ENCODE measurements at places on chromosomes 2 and 18.

DNA sequence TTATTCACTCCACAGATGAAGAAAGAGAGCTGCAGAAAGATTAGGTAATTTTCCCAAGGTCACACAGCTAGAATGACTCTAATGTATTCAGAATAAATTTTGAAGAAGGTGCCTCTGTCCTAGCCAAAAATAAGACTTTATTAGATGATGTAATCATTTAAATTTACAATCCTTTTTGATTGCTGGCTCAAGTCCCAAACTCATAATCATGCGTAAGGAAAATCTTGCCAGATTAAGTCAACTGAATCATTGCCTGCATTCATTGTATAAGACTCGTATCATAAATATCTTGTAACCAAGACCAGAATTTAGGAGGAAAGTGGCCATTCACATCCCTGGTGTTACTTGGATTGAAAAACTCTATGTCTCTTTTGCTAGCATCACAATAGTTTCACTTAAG, 53.1 kb upstream of the STK39 start:
- DNase-seq = no peak

DNA sequence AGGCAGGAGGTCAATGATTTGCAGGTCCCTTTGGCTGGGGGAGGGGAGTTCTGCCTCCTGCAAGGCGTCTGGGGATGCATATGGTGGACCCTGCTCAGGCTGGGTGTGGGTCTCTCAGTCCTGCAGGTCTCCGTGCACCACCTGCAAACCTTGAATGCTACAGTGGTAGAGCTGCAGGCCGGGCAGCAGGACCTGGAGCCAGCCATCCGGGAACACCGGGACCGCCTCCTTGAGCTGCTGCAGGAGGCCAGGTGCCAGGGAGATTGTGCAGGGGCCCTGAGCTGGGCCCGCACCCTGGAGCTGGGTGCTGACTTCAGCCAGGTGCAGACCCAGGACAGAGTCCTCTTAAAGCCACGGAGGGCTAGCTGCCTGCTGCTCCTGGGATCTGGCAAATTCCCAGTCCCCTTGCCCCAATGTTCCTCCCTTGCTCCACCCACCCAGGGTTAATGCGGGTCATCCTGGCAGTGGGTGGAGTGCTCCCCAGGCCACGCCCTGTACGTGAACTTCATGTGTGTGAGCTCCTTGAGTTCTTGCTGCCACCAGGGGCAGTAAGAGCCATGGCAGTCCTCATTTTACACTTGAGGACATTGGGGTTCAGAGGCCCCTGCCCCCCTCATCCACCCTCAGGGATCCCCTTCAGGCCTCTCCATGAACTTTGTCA, 3.1 kb downstream of the PROM2 start:
- DNase-seq = peak; percentile 14

DNA sequence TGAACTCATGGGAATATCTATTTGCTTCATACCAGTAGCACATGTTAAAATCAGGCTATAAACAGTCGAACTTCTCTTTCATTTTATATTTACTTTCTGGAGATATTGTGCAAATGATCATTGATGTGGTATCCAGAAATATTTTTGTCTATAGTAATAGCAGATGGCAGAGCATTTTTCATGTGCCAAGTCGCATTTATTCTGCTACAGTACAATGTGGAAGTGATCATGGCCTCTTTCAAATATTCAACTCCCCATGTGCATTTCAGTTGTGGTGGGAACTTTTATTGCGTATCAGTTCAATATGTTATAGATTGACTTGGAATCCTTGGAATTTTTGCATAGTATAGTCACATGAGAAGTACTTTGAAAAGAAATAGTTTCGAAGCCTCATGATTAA, 57.4 kb downstream of the RHBDD1 start:
- DNase-seq = no peak

GRCh38 chr2:10303694-10304378, 1.1 kb downstream of the HPCAL1 start:
- peak; percentile 50 for DNase-seq

- no peak for DNase-seq
Measured at GRCh38 chr2:120231974-120232635, 8.9 kb upstream of the TMEM185B start.

- no peak for DNase-seq
Measured at GRCh38 chr2:169114056-169114455, 44.7 kb downstream of the DHRS9 start.

DNA sequence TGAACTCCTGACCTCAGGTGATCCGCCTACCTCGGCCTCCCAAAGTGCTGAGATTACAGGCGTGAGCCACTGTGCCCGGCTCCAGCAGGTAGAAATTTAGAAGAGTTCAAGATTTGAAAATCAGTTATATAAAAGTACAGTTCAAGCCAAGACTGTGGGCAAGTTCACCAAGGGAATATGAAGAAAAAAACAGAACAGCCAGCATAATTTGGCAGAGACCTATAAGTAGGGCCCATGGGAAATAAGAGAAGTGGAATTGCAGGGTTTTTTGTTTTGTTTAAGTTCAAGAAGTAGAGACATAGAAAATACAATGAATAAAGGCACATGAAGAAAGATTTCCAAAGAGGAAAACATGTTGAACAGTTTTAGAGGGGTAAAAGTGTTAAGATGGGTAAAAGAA, 57.9 kb downstream of the BAZ2B start:
- DNase-seq = no peak

DNA sequence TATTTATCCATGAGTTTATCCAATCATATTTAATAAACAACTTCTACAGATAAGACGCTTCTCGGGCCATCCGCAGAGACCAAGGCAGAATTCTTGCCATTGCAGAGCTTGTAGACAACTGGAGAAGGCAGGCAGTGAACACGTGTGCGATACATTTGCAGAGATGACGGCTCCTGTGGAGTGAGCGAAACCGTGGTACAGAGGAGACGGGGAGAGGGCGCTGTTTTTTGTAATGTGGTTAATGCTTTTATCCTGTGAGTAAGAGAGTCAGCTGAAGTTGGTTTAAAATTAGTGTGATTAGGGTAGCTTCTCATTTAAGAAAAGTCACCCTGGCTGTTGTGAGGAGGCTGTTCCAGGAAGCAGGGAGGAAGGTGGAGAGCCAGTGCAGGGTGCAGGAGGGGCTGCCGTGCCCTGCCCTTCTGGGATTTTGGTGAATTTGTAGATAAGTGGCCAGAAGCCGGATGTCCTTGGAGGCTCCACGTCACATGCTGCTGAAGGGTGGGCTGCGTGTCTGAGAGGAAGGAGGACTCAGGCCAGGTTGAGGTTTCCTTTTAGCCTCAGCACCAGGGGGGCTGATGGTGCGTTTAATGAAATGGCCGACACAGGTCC, 151.4 kb downstream of the SNTG2 start:
- no peak for DNase-seq

- DNase-seq = no peak
Measured at GRCh38 chr2:176409671-176410070, 140.4 kb downstream of the MTX2 start.

GRCh38 chr2:226690461-226691024, 109.1 kb downstream of the IRS1 start:
- no peak for DNase-seq

GRCh38 chr2:25597881-25598280, 75.5 kb downstream of the DTNB start:
- no peak for DNase-seq

DNA sequence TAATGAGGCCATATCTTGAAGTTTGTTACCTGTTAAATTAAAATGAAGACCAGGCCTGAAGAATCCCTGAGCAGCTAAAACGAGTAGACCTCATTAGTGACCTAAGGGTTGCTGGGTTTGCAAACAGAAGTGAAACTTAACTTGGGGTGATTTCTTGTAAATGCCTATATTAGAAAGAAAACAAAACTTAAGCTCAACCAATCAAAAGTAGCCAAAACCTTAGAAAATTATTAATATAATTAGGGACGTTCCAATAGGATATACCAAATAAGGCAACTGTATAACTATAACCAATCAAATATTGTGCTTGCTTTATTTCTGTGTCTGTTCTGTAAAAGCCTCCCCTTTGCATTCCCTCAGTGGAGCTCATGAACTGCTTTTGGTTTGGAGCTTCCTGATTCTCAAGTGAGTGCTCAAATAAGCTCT, 137.9 kb upstream of the VRK2 start:
- DNase-seq = no peak

DNA sequence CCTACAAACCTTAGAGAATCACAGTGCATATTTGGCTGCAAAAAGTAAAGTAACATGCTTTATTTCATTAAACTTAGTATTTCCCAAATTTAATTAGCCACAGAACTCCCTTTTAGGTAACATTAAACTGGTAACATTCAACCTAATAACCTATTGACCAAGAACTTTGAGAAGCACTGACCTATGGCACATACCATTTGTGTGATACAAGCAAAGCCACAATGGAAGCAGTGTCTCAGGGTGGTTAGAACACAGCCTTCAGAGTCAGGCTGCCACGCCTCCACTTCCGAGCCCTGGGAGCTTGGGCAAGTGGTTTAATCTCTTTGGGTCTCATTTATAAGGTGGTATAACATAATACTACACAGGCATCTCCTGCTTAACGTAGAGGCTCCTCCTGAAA, 301.4 kb downstream of the PDE11A start:
- DNase-seq = no peak

GRCh38 chr2:9003366-9003615, 193 bp downstream of the MBOAT2 start:
- DNase-seq = no peak

DNA sequence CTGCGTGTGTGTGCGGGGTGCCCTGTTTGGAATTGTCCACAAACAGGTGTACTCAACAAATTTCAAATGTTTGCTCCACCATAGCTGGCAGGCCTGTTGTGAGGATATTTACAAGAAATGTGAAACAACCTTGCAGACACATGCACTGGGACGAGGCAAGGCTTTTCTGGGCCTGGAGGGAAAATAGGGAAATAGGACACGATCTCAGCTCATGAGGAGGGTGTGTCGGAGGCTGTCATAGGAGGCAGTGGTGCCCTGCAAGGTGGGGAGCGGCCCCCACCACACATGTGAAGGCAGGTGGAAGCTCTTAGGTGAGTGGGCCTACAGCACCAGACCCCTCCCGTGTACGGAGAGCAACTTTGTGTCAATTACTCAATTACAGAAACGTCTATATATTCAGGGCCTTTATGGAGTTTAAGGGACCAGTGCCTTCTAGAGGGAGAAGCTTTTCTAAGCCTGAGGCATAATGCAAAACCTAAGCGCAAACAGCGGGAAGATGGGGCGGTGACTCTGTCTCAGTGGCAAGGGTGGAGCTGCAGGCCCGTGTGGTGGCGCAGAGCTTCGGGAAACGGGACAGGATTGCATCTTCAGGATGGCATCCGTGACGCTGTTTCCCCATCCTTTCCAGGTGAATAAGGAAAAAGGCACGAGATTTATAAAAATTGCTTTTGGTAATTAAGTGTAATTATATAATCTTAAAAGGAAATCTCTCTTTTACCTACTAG, 48.0 kb downstream of the RNF144A start:
- no peak for DNase-seq

GRCh38 chr2:226984750-226985582, 149.1 kb downstream of the RHBDD1 start:
- DNase-seq = no peak

DNA sequence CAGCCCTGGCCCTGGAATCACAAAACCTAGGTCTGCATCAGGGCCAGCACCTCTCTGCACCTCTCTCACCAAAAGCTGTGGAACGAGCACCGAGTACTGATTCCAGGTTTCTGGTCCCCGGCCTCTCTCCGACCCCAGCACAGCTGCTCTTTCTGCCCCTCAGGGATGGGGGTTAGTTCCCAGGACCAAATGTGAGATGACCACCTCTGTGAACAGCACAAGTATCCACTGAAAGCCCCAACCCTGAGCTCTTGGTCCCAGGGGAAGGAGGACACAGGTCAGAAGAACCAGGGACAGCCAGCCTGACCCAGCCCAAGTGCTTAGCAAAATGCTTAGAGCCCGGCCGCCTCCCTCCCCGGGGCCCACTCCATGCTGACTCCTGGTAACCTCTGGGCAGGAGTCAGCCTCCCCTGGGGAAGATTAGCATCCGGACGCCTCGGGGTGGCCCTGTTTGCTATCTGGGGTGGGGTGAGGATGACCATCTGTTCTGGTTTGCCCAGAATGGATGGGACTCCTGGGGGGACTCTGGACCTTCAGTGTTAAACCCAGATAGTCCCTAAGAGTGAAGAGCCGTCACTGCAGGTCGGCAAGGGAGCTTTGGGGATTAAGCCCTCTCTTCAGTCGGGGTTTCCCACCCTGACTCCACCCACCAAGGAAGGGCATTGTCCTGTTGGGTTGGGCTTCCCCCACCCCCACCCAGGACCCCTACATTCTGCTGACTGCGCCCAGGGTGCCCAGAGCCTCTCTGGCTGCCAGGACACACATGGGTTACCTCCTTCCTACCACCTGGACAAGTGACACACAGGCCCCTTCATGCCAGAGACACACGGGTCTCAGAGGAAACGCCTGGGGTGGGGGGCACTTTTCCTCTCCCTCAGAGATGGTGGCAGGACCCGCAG, 9.4 kb upstream of the GPR55 start:
- no peak for DNase-seq

DNA sequence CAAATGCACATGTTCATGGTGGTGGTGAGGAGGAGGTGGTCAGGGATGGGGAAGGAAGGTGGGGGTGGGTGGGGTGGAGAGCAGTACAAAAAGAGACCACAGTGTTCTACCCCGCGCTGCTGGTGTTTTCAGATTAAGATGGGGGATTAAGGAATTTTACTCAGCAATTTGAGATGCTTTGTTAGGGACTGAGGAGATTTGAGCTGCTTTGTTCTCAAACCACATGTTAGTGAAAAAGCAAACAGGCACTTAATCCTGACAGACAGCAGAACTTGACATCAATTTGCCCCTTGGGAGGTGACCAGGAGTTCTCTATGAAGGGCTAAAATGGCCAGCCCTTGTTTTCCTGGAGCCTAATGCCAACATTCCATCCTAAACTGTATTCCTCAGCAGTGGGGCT, 244.5 kb downstream of the MEIS1 start:
- no peak for DNase-seq

DNA sequence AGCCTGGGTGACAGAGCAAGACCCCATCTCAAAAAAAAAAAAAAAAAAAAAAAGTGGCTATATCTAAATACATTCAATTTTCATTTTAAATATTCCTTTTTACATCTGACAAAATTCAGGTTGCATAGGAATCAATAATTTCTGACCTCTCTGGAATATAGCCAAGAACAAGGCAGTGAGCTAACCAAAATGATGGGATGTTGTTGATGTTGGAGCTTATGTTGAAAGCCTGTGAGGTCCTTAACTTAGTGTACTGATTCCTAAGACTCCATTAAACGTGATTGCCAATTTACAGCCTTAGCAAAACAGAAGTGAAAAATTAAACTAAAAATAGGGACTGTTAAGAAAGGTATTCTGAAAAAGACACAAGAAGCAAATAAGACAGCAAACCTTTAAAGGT, 109.6 kb downstream of the MEP1B start:
- DNase-seq = no peak

All from glutamatergic neuron (in vitro differentiated cells).